ENCODE measurements at places on chromosomes 7 and 10.

DNA sequence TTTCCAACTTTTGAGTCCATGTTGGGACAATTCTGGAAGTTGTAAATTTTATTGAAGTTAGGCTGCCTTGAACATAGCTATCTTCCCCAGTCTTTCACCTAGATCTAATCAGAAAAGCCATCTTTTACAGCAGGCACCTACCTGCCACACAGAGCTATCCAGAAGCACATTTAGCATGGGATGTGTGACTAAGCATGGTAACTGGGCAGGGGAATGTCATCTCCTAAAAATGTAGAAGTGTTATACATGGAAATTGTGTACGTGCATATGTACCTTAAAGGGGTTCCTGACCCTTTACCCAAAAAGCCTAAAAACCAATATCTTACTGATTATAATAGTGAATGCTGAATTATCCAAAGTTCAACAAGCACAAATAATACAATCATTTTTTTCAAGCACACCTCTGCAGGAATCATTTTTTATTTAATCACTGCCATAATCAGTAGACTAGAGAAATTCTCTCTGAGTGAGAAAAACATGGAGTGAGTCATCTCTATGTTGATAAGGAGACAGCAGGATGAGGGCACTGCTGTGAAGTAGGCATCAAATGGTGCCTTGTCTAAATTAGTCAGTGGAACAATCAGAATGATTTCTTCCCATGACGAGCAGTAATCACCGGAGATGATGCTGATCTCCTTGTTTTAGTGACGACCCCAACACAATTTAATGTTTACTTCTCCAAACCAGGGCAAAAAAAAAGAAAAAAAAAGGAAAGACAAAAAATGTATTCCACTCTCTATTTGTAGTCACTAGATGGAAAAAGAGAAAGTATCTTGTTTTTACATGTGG lies 75.9 kb downstream of the SORBS1 start:
- no peak for DNase-seq

- DNase-seq = peak; percentile 21
Measured at GRCh38 chr7:131898418-131898817, 342.0 kb upstream of the PODXL start.

DNA sequence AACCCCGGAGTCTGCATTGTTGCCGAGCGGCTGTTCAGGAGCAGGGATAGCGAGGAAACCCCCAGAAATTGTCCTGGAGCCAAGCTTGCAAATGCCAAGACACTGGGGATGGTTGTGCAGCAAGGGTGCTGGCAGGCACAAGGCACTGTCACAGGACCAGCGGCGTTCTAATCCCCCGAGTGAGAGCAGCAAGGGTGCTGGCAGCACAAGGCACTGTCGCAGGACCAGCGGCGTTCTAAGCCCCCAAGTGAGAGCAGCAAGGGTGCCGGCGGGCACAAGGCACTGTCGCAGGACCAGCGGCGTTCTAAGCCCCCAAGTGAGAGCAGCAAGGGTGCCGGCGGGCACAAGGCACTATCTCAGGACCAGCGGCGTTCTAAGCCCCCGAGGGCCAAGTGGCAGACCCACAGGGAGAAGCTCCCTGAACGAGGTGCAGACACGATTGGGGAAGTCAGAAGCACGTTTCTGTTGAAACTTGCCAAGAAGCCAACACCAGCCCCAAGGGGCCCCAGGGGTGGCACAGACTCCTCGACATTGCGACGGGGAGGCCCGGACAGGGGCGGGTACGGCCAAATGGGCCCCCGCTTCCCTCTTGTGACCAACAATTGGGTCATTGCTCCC lies 40.4 kb upstream of the INPP5A start:
- DNase-seq = peak; percentile 13

DNA sequence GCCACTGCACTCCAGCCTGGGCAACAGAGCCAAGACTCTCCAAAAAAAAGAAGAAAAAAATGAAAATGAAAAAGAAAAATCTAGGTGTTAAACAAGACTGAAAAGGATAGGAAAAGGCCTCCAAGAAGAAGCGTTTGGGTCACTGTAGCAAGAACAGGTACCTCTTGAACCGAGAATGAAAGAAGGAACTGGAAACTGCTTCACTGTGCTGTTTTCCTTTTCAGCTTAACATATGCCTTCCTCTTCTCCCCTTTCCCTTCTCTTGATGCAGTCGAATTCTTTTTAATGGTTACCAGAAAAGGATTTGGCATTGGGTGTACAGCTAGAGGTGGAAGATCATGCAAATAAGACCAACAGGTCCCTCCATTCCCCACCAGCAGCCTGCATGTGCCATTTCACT lies 28.1 kb downstream of the LRRC4 start:
- no peak for DNase-seq

- peak; percentile 86 for DNase-seq
Measured at GRCh38 chr10:17430647-17431355, 23.6 kb downstream of the ST8SIA6 start.

GRCh38 chr7:27250557-27251070 lies 8.0 kb downstream of the EVX1 start:
- DNase-seq = no peak

DNA sequence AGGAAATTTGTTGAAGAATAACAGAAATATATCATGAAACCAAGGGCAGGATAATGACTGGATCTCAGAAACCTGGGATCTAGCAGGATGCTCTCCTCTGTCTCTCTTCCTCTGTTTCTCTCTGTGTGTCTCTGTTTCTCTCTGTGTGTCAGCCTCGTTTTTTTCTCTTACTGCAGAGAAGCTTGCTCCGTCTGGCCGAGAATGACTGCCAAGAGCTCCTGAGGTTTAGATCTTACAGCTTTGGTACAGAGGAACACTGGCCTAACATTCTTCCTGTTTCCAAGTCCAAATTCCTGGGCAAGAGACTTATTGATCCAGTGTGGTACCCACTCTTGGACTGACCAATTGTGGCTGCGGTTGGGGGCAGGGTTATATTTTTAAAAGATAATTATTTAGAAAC lies 564.0 kb downstream of the XPNPEP1 start:
- no peak for DNase-seq

- no peak for DNase-seq
Measured at GRCh38 chr7:70426249-70426880, 705.6 kb upstream of the GALNT17 start.

GRCh38 chr7:148262721-148263229 lies 327.8 kb upstream of the C7orf33 start:
- DNase-seq = peak; percentile 65

DNA sequence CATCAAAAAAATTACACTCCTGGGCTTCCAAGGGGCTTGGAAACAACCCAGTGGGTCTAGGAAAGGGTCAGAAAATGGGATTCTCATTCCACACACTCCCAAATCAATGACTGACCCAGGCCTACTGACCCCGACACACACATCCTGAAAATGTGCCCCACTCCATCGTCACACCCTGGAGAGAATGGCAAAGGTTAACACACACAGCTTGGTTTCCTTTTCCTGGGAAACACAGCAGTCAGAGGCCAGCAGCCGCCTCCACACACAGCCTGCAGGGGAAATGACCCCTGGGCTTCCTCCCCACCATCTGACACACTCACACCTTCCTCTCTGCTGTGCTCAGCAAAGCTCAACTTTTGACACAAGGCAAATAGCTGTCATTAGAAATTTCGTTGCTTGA lies 42.9 kb downstream of the SH3PXD2A start:
- DNase-seq = no peak

- no peak for DNase-seq
Measured at GRCh38 chr7:84589012-84589411, 394.4 kb upstream of the SEMA3A start.

DNA sequence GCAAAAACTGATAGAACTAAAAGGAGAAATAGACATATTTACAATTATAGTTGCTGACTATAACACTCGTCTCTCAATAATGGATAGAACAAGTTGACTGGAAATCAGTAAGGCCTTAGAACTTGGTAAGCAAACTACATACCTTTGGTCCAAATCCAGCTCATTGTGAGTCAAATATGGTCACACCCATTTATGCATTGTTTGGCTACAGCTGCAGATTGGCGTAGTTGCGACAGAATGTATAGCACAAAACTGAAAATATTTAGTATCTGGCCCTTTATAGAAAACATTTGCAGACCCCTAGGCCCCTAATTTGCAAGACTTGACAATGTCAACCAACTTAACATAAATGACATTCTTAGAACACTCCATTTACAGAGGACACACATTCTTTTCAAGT lies 103.6 kb upstream of the EGR2 start:
- no peak for DNase-seq

DNA sequence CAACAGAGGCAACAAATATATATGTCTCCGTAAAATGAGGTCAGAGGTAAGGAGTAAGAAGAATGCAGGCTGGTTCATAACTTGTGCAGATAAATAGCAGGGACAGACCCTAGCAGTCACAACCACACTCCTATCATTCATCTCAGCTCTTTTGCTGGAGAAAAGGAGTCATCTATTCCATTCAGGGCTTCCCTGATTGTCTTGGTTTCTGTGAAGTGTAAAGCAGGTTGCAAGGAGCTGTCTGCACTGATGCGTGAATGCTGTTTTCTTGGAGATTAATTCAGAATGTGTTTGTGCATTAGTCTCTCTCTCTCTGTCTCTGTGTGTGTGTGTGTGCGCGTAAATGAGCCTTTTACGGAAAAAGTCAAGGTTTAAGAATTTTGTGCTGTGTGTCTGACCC lies 643.3 kb upstream of the SORCS1 start:
- no peak for DNase-seq

- peak; percentile 95 for DNase-seq
Measured at GRCh38 chr7:105808703-105809590, 67.5 kb downstream of the ATXN7L1 start.

DNA sequence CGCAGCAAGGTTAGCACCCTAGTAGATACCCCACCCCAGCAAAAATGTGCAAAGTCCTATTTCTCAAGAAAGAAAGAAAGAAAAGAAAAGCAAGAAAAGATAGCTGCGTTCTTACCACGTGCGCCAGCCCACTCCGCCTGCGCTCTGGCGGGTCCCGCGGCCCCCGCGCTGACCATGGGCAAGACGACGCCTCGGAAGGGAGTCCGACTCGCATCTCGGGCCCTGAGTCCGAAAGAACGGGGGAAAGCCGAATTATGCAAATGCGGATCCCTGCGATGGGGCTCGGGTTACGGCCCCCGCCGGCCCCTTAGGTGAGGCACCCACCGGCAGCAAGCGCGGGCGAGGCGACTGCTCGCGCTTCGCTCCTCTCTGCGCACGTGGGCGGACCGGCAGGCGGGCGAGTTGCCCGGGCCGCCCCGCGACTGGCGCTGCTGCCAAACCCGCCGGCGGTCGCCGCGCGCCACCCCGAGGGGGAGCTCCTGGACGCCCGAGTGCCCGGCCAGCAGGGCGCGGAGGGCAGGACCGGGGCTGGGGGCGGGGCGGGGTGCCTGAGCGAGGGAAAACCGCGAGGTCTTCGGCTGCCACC lies 2.4 kb upstream of the EGR2 start:
- peak; percentile 21 for DNase-seq

GRCh38 chr10:95552679-95553342 lies 8.4 kb downstream of the SORBS1 start:
- DNase-seq = no peak

GRCh38 chr10:98855403-98856189 lies 380.1 kb downstream of the HPSE2 start:
- DNase-seq = no peak

GRCh38 chr10:117967149-117967650 lies 79.5 kb downstream of the RAB11FIP2 start:
- no peak for DNase-seq

GRCh38 chr7:50353894-50354595 lies 49.5 kb downstream of the IKZF1 start:
- DNase-seq = no peak

DNA sequence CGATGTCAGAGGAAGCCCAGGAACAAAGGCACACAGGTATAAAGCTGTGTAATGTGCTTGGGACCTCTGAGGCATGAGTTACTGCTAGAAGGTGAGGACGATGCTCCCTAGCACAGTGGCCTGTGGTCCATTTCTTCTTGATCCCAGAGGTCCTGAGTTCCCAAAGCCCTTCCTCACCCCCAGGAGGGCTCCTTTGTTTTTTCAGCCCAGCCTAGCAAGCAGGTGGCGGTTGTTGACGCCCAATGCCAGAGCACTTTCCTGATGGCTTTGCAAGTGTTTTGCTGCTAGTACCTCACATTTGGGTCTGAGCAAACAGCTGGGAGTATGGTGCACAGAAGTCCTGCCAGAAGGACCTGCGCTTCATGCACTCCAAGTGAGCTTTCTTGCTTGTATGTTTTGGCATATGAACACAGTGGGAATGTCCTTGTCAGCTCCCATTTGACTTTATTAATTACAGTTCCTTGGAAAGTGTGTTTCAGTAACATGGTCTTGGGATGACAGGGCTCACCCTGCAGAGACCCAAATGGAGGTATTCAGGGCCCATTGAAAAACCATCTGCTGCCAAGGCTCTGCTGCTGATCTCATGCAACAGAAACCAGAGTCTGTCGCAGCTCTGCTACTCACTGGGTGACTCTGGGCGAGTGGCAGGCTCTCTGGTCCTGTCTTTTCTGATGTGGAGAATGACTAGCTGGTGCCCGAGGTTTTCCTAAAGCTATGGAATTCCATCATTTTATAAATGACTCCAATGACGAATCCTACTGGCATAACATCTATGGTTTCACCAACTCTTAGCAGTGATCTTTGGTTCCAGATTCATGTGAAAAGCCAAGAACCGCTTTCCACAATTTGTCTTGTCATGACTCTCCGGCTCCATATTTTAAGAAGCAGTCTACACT lies 134.9 kb downstream of the ARID5B start:
- no peak for DNase-seq

DNA sequence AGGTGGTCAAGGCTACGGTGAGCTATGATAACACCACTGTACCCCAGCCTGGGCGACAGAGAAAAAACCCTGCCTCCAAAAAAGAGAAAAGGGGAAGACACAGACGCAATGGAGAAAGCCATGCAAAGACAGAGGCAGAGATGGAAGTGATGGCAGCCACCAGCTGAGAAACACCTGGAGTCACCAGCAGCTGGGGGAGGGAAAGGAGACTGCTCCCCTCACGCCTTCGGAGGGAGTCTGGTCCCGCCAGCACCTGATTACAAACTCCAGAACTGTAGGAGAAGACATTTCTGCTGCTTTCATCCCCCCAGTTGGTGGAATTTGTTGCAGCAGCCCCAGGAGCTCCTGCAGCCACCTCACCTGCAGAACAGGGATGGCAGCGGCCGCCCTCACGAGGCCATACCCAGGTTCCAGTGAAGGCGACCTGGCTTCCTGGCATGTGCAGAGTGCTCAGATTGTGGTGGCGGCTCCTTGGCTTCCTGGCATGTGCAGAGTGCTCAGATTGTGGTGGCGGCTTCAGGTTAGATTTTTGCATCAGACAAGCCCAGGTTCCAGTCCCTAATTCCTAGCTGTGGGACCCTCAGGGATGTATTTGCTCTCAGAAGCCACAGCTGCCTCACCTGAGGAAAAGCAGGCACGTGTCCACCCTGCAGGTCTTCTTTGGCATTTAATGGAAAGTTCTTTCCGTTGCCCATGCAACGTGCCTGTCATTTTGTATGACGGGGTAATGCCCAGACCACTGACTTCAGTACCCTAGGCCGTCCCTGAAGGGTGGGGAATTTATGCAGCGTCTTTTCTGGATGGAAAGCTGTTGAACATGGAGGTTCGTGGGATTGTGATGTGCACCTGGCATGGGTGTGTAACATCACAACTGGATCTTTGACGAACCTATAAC lies 182.9 kb downstream of the EBF3 start:
- DNase-seq = no peak
